ENCODE measurements at places on chromosomes 4 and X.

- DNase-seq = no peak
These were observed 11.7 kb upstream of the NUDT9 start for GRCh38 chr4:87410679-87411078.

- DNase-seq = no peak
These were observed 96.7 kb downstream of the ITM2A start for GRCh38 chrX:79270401-79270800.

DNA sequence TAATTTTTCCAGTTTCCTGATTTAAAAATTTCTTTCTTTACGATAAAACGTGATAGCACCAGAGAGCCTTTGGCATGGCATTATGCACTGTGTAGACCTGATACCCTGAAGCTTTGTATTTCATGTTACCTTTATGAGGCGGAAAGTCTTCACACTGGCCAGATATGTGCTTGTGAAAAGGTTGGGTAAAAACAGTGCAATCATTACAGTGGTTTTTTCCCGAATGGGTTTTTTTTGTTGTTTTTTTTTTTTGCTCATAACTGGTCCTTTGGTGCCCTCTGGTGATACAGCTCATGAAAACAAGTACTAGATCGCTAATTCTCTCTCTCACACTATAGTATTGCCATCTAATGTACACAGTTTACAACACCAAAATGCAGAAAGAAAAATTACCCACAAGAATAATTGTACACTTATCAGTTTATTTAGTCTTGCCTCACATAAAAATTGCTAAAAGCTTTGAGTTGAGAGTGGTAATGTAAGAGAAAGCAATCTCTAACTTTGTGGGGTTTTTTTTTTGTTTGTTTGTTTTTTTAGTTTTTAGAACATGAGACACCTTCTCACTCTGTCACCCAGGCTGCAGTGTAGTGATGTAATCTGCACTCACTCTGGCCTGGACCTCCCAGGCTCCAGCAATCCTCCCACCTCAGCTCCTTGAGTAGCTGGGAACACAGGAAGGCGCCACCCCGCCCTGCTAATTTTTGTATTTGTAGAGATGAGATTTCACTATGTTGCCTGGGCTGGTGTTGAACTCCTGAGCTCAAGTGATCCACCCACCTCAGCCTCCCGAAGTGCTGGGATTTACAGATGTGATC, 21.3 kb downstream of the SPCS3 start:
- no peak for DNase-seq

- no peak for DNase-seq
These were observed 20.5 kb downstream of the AKAP4 start for GRCh38 chrX:50180073-50180940.

DNA sequence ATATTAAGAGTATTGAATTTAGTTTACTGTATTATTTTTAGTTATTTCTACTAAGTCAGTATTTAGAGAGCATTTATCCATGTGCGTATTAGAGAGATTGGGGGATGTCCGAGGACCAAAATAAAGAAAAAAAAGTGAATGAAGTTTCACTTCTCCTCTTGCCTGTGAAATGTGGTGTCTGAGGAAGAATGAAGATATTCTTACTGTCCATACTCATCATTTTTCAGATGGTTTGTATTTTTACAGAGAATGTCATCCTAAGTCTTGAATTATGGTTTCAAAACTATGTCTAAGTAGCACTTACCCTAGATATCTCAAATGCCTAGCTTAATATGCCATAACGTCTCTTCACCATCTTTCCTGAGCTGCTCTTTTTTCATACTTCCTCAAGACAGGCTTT, 854.3 kb downstream of the C4orf33 start:
- DNase-seq = no peak

DNA sequence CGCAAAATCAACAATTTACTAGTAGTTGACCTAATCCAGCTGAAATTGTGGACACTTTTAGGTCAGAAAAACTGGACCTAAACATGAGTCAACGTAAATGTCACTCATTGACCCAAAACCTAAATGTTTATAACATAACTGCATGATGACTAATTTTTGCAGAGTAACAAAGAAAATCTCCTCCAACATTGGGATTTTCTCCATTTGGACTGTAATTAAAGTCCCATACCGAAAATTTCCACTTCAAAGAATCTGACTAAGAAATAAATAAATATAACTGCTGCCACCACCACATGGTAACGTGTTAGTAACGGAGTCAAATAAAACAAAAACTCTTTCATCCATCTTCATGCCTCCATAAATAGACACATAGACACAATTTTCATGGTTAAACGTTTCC, 1.9 kb downstream of the ADGRA3 start:
- DNase-seq = no peak

- DNase-seq = no peak
These were observed 55.4 kb upstream of the PLAC1 start for GRCh38 chrX:134713618-134714107.

DNA sequence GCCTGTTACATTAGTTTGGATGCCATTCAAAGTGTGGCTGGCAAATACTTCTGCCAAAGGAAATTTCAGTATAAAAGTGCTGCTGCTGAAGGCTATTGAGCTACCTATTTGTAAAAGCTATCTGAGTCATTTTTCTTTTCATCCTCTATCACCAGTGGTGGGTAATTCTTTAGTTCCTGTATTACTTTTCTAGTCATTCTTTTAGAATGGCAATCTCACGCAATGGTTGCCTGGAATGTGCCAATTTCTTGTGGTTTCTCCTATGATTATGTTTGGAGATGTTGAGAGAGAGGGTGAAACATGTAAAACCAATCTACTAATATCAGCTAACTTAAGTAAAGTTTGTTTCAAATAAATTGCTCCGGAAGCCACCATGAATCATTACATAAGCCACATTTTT, 685.0 kb downstream of the RAPGEF2 start:
- DNase-seq = no peak

DNA sequence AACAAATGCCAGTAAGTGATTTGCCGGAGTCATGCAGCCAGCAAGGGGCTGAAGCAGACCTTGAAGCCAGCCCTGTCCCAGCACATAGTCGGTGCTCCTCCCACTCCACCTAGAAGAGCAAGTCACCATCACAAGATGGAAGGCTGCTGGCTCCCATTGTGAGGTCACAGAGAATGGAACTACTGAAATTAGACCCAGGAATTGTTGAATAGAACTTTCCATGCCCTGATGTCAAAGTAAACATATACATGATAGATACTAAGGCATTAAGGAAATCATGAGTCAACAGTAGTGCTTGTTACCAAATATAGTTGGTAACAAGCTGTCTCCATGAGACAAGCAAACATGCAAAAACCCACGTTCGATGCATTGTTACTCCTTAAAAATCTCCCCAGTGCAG, 177.1 kb upstream of the MID1 start:
- DNase-seq = no peak

DNA sequence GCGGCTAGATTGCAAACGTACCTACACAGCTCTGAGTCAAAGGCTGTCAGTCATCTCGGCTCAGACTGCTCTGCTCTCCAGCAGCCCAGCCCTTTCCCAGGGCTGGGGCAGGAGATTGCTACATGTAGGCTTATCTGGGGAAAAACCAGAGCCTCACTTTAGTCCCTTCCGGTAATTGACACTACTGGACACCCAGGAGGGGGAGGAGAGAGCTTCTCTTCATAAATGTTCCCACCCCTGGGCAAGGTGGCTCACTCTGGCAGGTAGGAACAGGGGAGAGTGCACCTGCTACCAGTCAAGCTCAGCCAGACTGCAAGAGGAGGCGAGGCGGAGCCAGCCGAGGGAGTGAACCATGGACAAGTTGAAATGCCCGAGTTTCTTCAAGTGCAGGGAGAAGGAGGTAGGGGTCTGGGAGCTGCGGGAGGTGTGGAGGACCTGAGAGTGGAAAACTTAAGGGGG, at the start of gene SLC6A14:
Gene SLC6A14 (plus strand): TSS at position 249 of the 459 bp plus-strand sequence. CDS start 104 bp downstream, at position 353.
- DNase-seq = no peak

GRCh38 chrX:9378980-9379696, 85.7 kb upstream of the TBL1X start:
- no peak for DNase-seq

GRCh38 chr4:109557433-109557832, 2.6 kb upstream of the MCUB start:
- no peak for DNase-seq

GRCh38 chr4:93831716-93832496, 3.4 kb downstream of the ATOH1 start:
- DNase-seq = no peak

GRCh38 chrX:129092242-129092641, 431.0 kb downstream of the SMARCA1 start:
- no peak for DNase-seq

- DNase-seq = peak; percentile 72
These were observed 78.1 kb downstream of the RLIM start for GRCh38 chrX:74536152-74536831.

- no peak for DNase-seq
These were observed 1511.1 kb downstream of the TECRL start for GRCh38 chr4:62898115-62898514.

GRCh38 chrX:1767026-1767425, 152.2 kb downstream of the ASMT start:
- DNase-seq = no peak

DNA sequence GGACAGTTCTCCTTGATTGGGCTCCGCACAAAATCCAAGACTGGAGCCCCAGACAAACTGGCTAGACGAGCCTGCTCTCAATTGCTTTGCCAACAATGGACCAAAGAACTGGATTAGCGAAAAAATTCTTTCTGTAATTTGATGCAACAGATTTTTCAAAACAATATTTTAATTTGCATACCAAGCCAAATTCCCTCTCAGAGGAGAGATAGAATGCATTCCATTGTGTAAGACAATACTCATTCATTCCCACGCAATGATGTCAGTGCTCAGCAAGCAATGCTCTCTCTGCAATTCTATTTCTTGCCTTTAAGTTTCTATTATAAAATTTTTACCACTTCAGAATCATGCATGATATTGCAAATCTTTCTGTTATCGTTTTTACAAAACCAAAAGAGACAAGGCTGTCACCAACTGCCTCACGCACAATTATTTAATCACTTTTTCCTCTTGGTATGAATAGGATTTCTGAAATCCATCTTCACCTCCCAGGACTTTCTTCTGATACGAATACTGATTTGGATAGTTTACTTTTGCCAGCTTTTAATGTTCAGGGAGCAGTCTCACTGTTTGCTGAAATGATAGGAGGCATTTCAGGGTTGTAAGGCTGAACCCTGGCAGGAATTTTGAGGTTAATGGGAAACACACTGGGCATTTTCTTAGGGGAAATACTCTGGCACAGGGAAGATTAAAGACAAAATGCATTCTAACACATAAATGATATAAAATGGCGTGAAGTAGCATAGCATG, 46.1 kb upstream of the HCCS start:
- DNase-seq = no peak

GRCh38 chr4:100130491-100130890, 59.8 kb downstream of the DDIT4L start:
- DNase-seq = no peak

DNA sequence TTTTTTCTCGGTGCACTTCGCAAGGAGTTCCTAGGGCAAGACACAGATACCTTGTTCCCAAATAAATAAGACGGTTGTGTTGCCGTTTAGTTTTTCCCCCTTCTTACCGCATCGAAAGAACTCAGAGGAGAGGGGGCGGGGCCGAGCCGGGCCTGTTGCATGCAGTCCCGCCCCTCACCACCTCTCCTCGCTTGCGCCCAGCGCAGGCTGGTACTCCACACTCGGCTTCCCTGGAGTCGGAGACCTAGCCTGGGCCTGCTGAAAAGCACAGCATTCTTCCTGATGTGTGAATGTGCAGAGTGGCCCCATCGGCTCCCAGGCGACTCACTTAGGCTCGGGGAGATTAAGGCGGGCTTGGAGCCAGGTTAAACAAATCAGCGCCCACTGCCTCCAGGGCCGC, 26.1 kb upstream of the VMA21 start:
- DNase-seq = no peak

DNA sequence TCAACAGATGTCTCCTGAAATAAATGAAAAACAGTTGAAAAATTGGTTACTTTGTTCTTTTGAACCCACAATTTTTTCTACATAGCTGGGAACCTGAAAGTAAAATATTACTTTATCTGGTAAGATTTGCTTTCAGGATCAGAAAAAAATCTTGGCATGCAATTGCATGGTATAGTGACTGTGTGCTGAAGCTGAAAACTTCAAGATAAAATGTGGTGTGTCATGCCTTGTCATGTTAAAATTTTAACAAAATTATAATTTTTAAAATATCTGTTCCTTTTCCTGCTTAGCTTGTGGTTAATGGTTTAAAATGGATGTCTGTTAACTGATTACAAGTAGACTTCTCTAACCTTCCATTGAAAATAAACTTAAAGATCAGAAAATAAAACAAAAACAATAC, 904.8 kb downstream of the PDHA2 start:
- no peak for DNase-seq

GRCh38 chr4:87274803-87275202, 47.9 kb downstream of the HSD17B13 start:
- no peak for DNase-seq

DNA sequence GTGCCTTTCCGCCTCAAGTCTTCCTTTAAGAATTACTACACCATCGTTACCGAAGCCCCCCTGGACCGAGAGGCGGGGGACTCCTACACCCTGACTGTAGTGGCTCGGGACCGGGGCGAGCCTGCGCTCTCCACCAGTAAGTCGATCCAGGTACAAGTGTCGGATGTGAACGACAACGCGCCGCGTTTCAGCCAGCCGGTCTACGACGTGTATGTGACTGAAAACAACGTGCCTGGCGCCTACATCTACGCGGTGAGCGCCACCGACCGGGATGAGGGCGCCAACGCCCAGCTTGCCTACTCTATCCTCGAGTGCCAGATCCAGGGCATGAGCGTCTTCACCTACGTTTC, 2.2 kb downstream of the PCDH10 start:
- no peak for DNase-seq

- no peak for DNase-seq
These were observed 93.8 kb downstream of the TBL1X start for GRCh38 chrX:9558615-9559014.

GRCh38 chrX:68659786-68660185, 12.3 kb downstream of the STARD8 start:
- no peak for DNase-seq

DNA sequence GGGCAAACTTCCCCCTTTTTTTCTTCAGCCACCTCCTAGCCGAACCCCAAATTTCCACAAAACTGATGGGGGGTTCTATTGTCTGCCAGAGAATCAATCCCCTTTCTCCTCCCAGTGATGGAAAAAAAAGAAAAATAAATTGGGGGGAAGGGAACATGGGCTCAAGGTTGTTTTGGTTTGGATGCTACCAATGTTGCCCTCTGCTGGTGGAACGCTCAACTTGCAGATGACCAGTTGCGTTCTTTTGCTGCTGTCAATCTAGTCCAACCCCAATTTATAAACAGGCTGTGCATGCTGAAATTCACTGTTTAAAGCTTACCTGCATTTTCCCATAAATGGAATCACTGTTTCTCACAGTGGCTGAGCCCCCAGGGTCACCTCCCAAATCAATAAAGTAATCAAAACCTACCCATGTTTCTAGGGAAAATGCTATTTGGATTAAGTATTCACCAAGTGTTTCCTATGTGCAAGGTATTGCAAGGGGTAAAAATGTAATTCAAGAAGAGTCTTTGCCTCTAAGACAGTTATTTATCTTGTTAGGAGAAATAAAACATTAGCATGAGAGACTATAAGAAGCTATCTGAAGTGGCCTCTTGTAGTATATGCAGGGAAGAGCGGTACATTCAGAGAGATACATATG, 116.7 kb upstream of the TMEM164 start:
- DNase-seq = no peak

- DNase-seq = no peak
These were observed 842.8 kb downstream of the CCSER1 start for GRCh38 chr4:90970021-90970420.

Measured in DMS153 (cell line).